ENCODE measurements at places on chromosomes 7 and 10.

DNA sequence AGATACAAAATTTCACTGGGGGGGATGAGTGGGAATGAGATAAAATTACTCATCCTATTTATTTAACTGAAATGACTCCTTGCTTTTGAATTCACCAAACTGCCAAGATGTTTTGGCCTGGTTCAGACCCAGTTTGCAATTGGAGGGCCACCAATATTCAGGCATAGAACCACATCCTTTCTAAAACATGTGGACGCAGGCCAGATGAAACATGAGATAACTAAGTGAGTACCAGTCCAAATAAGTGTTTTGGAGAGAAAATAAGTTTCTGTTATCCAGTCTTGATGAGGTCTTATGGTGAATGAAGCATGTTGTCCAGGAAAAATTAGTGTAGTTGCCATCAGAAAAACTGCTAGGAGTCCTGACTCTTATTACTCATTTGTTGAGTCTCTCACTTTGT is 36.3 kb upstream of the PDK4 start:
- DNase-seq = no peak

DNA sequence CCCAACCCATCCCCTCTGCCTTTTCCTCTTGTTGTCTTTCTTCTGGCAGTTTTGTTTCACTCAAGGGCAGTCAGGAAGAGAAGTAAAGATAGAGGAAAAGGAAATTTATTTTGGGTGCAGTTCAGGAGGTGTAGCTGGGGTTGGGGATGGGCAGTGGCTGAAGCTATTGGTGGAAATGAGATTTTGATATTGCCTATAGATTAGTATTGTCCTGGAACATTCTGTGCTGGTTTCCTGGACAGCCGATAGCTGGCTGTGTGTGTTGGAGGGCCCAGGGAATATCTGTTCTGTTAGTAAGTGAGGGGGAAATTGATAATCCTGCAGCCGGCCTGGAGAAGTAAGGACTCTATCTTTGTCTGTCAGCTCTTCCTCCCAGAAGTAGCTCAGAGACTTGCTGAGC is 107.8 kb downstream of the AUTS2 start:
- DNase-seq = no peak

DNA sequence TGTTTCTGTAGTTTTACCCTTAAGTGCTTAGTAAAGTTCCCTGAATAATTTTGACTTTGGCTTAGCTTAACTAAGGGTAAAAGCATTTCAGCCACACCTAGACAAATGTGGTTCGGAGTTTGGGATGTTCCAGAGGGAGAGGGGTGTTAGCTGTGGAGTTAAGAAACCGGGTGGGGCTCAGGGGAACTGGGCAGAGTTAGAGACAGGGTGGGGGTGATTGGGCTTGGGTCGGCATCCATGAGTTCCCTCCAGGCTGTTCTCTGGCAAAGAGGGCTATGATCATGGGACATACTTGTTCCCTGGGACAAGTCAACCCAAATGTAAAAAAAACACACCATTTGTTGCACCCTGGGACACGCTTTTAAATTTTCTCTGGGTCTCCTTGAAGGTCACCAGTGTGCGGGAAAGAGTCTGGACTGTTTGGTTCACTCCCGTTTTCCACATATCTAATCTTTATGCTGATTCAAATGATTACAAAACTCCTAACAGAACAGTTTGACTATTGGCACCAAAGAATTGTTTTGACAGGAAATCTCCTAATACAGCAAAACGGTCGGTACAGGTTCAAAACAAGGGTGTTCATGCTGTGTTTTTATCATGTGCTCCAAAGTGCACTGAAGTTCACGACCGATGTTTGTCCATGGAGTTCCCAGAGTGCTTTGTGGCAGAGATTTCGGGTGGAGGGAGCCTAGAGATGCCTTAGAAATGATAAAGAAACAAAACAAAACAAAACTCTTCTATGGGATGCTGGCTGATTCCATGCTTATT is 56.5 kb downstream of the PLXDC2 start:
- no peak for DNase-seq

DNA sequence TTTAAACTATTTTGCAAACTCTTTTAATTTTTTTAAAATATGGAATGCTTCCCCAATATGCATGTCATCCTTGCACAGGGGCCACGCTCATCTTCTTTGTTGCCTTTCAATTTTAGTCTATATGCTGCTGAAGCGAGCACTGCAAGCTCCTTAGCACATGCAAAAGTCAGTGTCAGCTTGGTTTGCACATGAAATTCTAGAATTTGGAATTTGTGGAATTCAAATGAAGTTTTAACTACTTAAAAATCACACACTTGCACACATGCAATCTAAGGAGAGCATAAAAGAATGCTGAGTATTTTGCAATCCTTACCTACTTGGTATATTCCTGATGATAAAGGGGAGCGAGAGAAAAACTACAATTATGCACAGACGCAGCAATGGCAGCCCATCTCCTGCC is 78.3 kb upstream of the ATP6V0A4 start:
- no peak for DNase-seq

- no peak for DNase-seq
Observed at GRCh38 chr7:157373493-157373892, 36.7 kb downstream of the DNAJB6 start.

- no peak for DNase-seq
Observed at GRCh38 chr7:133135451-133135850, 53.6 kb upstream of the CHCHD3 start.

GRCh38 chr7:968205-969105 is 6.9 kb downstream of the COX19 start:
- DNase-seq = no peak

- no peak for DNase-seq
Observed at GRCh38 chr10:98340261-98340939, 72.4 kb upstream of the LOXL4 start.

GRCh38 chr10:20644421-20644820 is 252.7 kb downstream of the NEBL start:
- DNase-seq = no peak

- DNase-seq = no peak
Observed at GRCh38 chr10:25934621-25935139, 651 bp downstream of the MYO3A start.

GRCh38 chr10:16182144-16182543 is 254.7 kb upstream of the PTER start:
- no peak for DNase-seq

- DNase-seq = no peak
Observed at GRCh38 chr10:91105269-91105668, 115.2 kb upstream of the PCGF5 start.

DNA sequence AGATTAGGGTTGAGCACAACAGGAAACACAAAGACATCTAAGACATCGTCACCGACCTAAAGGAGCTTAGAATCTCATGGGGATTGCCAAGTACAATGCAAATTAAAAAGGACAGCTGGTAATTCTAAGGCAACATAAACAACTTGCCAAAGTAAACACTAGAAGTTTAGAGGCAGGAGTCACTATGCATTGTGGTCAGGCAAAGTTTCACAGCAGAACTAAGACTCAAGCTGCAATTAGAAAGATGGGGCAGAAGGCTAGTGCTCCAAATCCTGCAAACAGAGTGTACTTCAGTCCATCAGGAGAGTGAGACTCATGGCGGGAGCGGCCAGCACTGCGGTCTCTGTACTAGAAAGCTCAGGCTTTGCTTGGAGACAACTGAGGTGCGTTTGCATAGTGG is 52.7 kb downstream of the HIPK2 start:
- DNase-seq = no peak

- no peak for DNase-seq
Observed at GRCh38 chr10:15015451-15015850, 28.3 kb upstream of the OLAH start.

DNA sequence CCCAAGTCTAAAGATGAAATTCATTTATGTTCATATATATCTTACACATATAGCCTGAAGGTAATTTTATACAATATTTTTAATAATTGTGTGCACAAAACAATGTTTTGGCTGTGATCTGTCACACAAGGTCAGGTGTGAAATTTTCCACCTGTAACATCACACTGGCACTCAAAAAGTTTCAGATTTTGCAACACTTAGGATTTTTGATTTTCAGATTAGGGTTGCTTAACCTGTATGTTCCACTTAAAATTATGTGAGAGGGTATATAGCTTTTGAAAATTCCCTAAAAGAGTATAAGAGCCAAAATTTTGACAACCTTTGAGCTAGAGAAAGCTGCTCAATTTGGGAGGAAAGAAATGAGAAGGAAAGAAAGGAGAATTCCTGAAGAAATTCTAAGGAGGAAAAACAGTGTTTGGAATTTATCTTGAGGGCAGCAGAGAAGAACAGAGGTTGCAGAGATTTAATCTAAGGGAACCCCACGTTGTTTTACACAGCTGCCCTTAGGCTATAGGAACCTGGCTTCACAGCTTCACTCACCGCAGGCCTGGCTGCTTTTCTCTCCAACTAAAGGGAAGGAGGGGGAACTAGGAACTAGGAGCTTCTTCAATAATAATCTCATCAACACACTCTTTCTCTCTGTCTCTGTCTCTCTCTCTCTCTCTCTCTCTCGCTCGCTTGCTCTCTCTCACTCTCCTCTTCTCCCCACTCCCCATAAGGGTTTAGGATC is 8.5 kb downstream of the VOPP1 start:
- no peak for DNase-seq

DNA sequence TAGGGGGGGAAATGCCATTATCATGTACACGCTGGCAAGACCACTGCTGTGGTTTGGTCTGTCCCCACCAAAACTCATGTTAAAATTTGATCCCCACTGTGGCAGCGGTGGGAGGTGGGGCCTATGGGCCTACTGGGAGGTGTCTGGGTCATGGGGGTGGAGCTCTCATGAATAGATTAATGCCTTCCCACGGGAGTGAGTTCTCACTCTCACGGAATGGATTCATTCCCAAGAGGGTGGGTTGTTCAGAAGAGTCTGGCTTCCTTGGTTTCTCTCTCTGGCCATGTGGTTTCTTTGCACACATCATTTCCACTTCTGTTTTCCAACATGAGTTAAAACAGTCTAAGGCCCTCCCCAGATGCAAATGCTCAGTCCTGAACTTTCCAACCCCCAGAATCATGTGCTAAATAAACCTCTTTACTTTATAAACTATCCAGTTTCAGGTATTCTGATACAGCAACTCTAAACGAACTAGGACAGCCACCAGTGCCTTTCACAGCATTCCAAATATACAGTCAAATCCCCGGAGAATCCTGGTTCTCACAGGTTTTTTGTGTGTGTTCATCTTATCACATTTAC is 44.3 kb downstream of the SMURF1 start:
- DNase-seq = no peak

- DNase-seq = no peak
Observed at GRCh38 chr7:30894866-30895605, 16.6 kb upstream of the AQP1 start.

DNA sequence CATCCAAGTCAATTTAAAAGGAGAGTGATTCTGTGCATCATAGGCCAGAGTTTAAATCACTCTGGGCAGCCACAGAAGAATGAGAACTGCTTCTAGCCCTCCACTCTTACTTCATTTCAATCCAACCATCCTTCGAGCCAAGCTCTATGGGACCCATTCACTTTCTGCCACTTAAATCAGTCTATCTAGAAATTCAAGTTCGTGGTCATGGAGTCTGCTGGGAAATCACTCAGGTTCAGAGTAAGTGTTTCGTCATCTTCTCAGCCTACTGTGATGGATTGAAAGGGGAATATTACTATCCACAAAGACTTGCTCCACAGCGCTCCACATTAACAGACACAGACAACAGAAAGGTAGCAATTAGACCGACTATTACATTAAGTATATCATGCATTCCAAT is 4.6 kb downstream of the DCLRE1C start:
- DNase-seq = no peak

GRCh38 chr10:31062856-31063255 is 31.2 kb upstream of the ZNF438 start:
- DNase-seq = no peak

DNA sequence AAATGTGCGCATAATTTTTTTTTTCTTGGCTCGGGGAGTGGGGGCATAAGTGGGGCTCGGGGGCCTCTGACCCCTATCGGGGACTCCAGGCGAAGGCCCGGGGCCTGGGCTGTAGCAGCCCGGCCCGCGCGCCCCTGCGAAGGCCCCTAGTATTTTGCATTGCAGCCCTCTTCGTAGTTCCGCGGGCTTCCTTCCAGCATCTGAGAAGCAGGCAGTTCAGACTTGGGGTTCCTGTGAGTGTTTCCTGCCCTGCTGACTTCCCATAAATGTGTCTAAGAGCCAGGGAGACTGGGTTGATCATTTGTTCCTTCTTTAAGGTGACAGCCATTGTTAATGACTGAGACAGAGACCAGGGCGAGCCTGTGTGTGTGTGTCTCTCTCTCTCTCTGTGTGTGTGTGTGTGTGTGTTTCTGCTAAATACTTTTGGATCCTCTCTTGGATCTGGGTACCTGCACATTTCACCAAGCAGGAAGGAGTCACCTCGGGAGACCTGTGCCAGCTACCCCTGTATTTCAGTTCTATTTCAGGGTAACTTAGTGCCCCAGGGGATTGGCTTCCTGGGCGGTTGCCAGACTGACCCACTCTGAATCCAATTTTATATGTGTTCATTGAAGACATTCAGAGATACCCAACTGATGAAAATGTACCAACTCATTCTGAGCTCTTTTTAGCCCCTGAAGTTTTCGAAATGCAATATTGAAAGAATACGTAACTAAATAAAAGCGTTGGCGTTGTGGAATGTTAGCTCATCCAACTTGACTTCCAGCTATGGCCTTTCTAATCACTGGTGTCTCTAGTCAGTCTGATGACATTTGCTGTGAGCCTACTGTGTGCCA is 805 bp downstream of the MSRB2 start:
- DNase-seq = peak; percentile 22

- no peak for DNase-seq
Observed at GRCh38 chr7:24786941-24787340, 29.7 kb upstream of the GSDME start.

DNA sequence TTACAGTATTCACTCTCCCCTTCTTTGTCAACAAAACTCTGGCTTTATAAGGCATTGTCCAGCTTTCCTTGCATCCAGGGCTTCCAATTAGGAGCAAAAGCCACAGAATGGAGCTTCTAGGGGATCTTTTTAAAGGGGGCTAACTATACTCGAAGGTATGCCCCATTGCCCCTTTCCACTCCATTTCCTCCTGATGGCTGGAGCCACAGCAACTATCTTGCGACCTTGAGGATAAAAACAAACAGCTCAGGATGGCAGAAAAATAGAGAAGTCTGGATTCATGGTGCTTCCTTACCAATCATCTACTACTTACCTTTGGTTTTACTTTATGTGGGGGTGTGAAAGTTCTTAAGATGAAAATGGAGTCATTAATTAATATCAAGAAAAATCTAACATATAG is 206.3 kb upstream of the PODXL start:
- no peak for DNase-seq

All from activated effector memory CD4-positive, alpha-beta T cell treated with Interleukin-2 at 50 U/mL for 16 hours (primary cell).